ENCODE measurements at places on chromosomes 7 and 10.

DNA sequence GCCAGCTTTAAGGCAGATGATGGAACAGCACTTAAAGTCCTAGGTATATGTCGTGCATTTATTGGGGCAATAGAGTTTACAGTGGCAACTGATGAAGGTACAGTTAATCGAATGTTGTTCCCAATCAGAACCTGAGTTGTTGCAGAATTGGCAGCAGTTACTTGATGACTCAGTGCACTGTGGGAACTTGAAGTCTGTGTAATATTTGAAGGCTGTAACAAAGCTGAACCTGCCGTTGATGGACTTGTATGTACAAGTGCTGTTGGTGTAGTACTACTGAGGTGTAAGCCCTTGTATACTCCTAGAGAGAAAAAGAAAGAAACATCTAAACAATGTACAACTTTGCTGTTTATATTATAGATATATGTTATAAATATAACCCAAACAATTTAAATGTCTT lies 75.3 kb downstream of the EPC1 start:
- no peak for DNase-seq

GRCh38 chr10:49313501-49314070 lies 14.6 kb downstream of the C10orf71 start:
- DNase-seq: no peak

GRCh38 chr10:73959484-73960243 lies 38.3 kb upstream of the VCL start:
- DNase-seq: no peak

DNA sequence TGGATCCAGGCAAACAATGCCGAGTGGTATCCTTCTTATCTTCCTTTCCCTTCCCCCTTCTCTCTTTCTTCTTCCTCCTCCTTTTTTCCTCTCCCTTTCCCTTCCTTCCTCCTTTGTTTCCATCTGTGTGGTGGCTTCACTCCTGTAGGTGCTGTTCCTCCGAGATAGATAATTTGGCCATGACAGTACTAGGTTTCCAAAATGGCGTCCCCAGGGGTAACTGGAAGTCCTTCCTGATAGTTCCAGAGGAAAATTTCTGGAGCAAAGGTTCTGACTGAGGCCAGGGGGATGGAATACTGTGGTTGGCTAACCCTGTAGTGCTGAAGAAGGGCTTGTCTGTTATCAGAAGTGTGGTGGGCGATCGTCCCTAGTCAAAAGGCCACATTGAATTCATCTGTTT lies 52.5 kb upstream of the CCDC6 start:
- no peak for DNase-seq

DNA sequence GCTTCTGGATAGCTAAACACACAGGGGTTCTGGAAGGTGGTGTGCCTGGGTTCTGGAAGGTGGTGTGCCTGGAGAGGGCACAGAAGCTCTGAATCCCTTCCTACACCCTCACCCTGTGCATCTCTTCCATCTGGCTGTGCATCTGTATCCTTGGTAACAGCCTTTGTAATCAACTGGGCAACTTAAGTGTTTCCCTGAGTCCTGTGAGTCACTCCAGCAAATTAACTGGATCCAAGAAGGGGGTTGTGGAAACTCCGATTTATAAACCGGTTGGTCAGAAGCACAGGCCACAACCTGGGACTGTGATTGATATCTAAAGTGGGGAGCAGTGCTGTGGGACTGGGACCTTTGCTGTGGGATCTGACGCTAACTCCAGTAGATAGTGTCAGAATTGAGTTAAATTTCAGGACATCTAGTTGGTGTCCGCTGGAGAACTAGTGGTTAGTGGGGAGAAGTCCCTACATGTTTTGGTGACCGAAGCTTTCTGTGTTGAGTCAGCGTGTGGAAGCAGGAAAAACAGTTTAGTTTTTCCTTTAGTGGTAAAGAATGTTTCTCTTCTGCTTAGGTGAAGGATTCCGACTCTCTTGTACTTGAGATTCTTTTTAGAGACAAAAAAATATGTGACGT lies 228.1 kb downstream of the BMPER start:
- no peak for DNase-seq

GRCh38 chr10:2866569-2866968 lies 200.8 kb upstream of the PFKP start:
- no peak for DNase-seq

DNA sequence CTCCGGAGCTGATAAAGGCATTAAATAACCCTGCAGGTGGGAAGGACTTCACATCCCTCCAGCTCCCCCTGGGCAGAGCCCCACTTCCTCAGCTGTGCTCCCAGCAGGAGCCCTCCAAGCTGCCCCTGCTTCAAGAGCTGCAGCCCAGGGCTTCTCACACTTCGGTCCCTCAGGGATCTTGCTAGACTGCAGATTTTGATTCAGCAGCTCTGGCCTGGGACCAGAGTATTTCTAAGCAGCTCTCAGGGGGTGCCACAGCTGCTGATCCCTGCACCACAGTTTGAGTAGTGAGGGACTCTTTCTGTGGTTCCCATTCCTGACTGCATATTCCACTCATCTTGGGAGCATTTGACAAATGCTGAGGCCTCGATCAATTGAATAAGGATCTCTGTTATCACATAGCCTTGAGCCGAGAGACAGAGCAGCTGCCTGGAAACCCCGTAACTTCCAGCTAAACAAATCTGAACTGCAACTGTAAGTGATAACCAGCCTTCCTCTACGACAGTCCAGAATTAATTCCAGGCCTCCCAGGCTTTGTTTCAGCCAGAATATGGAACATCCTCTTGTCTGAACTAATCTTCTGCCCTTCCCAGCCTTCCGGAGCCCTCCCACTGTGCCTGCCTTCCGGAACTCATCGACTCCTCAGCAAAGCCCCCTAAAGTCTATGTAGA lies 161.4 kb downstream of the CCDC3 start:
- DNase-seq: no peak

DNA sequence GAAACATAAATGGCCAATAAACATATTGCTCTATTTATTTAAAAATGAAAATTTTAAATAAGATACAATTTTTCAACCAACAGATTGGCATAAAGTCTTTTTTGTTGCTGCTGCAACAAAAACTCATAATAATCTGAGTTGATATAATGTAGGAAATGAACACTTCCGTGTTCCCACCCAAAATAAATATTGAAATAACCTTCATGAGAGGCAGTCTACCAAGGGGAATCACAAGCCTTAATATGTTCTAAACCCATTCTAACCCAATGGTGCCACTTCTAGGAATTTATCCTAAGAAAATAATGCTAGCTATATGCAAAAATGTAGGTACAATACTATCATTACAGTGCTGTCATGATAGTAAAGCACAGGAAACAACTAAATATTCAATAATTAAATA lies 39.1 kb downstream of the SLC25A13 start:
- DNase-seq: no peak

- no peak for DNase-seq
Measured at GRCh38 chr10:17001961-17002749, 127.5 kb downstream of the CUBN start.

DNA sequence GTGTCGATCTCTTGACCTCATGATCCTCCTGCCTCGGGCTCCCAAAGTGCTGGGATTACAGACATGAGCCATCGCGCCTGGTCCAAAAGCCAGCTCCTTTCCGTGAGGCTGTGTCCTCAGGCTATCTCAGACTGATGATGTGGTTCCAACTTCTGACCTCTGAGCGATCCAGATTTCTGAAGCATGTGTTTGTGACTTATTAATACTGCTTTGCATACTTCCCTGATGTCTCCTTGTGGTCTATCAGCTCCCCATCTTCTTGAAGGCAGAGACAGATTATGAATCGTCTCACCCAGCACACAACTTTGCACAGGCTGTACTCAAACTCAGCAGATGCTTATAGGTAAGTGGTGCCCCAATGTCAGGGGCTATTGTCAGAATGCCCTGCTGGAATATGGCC lies 2.0 kb upstream of the PLPP4 start:
- no peak for DNase-seq

DNA sequence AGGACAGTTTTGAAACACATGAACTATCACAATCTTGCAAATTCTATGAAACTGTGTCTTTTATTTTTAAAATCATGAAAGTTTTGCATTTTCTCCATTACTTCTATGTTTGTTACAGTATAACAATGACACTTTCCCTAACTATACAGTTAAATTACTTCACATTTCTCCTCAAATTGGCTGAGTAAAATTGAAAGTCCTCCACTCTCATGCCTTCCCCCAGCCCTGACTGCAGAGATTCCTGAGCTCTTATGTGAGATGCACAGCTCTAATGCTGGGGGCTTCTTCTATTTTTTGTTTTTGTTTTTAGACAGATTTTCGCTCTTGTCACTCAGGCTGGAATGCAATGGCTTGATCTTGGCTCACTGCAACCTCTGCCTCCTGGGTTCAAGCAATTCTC lies 22.7 kb upstream of the MAP3K8 start:
- no peak for DNase-seq

GRCh38 chr10:107544706-107545520 lies 380.4 kb upstream of the SORCS1 start:
- DNase-seq: no peak

GRCh38 chr7:131071786-131072504 lies 255.7 kb upstream of the MKLN1 start:
- peak; percentile 83 for DNase-seq

DNA sequence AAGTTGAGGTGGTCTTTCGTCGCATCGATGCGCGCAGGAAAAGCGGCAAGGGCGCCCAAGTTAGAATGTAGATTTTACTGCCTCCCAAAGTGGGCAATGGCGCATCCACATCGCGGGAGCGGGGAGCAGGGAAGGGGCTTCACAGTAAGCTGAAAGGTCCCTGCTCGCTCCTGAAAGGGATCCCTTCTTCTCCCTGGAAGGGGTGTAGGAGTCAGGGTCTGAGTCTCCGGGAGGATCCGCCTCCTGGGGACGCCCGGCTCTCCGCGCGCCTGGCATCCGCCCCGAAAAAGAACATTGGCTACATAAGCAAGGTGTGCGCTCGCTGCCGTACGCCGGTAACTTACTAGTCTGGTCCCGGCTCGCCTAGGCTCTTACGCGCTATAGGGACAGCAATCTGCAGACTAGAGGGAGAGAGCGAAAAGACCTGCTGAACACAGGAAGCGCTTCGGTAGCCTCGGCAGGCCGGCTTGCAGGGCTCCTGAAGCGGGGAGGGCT lies 804 bp downstream of the UNC5B start:
- peak; percentile 21 for DNase-seq

GRCh38 chr10:50604809-50605208 lies 18.9 kb downstream of the SGMS1 start:
- DNase-seq: no peak

DNA sequence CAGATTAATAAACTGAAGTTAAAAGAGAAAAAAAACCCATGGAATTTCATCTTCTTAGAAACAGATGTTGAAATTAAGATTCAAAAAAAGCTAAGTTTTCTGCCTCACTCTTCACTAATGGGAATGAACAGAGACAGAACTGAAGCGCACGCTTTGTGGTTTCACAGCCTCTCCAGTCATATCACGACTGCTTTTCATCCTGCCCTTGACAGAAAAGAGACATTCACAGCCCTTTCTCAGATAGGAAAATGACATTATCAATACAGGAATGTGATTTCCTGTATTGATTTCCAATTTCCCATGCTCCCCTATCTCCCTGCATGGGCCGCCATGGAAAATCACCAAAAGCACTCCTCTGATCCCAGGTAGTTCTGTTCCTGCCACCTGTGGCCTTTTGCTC lies 108.2 kb downstream of the PFKFB3 start:
- DNase-seq: no peak

DNA sequence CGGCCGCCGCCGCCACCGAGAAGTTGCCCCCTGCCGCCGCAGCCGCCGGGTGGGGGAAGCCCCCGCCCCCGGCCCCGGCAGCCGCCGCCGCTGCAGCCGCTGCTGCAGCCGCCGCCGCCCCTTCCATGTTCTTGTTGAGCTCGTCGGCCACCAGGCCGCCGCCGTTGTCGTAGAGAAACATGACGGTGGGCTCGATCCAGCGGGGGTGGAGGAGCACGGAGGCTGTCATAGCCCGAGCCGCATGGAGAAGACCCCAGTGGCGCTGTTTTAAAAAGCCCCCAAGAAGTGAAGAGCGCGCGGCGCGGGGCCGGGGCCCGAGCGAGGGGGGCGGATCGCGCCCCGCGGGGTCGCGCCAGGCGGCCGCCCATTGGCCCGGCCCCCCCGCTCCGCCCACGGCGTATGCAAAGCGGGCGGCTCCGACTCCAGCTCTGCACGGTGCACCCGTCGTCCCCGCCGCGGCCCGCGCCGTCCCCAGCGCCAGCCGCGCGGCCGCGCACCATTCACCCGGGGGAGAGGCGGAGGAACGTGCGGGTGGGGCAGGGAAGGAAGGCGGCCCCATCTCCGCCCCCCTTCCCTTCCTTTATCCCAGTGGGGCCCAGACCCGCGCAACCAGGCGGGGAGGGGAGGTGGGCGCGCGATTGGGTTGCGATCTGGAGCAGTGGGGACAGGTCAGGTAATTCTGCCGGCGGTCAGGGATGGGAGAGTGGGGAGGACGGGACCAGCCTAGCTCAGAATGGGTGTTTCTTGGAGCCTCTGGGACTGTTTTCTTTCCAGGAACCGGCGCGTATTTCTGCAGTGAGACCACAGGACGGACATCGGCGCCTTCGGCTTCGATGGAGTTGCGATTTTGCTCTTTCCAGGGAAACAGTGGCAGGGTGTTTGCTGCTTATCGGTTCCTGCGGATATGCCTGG lies at the start of gene HOXA13:
HOXA13 (minus strand) TSS at position 243 of the 912 bp plus-strand sequence; CDS start at position 229, 14 bp downstream.
- no peak for DNase-seq

DNA sequence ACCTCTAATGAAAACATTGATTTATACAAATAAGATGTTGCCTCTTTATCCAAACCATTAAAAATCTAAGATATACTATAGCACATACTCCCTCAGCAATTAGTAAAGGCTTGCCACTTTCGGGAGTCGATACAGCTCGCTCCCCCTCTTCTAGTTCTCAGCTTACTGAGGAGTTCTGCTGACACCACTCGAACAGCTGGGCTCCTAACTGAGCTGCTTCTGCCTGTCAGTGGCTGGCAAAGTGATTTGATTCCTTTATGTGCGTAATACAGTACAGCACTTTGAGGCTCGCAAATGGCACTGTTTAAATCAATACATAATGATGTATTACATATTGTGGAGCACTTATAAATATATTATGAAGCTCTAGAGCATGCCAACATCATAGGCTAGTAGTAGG lies 241.8 kb downstream of the CREB5 start:
- peak; percentile 15 for DNase-seq

GRCh38 chr7:96952974-96953391 lies 52.4 kb upstream of the DLX6 start:
- no peak for DNase-seq

GRCh38 chr7:11026452-11027359 lies 53.0 kb downstream of the PHF14 start:
- no peak for DNase-seq
